Mononuclear cell (primary cell): ENCODE measurements at places on chromosomes 7 and 10. TPM values are rescaled to one million over a fixed set of nuclear protein-coding genes. Genes with fewer than 3 reads are reported as not detected.

Gene OPN1SW
- total RNA-seq, result not detected

Gene CACNB2
- total RNA-seq, result not detected

Gene SLC29A4
- total RNA-seq, result 0.10 TPM

Gene H2BK1
- total RNA-seq, result not detected

Gene JCAD
- total RNA-seq, result 0.10 TPM

Gene LRIT1
- total RNA-seq, result not detected

Gene EBLN1
- not detected for total RNA-seq

Gene NACAD
- total RNA-seq, result 0.10 TPM

Gene GSDME
- 0.84 TPM for total RNA-seq

Gene LRRD1
- 0.10 TPM for total RNA-seq
